Hippocampal formation (tissue), 2 donors: ENCODE measurements at places on chromosomes 1 and 21.

DNA sequence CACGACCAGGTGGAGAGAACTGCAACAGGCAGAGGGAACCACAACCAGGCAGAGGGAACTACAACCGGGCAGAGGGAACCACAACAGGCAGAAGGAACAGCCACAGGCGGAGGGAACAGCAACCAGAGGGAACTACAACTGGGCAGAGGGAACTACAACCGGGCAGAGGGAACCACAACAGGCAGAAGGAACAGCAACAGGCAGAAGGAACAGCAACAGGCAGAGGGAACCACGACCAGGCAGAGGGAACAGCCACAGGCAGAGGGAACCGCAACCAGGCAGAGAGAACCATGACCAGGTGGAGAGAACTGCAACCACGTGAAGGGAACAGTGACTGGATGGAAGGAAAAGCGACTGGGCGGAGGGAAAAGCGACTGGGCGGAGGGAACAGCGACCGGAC lies 47.6 kb upstream of the GPR153 start:
- no peak for DNase-seq

DNA sequence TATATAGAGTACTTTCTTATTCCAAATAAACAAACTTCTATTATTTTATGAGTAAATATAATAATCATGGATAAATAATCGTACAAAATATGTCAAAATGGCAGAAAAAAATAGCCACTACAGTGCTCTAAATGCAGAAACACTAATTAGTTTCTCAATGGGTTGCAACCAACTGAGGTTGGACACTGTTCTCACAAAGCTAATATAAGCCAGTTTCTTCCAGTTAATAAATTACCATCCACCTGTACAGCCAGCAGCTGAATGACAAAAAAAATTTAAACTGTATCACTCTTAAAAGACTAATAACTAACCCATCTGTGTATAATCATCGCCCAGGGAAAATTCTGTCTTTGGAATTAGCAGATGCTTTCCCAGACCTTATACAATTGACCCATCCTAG lies 36.9 kb downstream of the GDAP2 start:
- no peak for DNase-seq

DNA sequence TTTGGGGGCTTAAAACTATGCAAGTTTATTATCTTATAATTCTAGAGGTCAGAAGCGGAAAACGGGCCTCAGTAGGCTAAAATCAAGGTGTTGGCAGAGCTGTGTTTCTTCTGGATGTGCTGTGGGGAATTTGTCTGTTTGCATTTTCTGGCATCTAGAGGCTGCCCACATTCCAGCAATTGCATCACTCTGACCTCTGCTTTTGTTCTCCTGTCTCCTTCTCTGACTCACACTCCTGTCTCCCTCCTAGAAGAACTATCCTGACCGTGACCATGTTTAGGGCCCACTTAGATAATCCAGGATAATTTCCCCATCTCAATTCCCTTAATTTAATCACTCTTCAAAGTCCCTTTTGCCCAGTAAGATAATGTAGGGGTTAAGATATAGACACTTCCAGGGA lies 127.4 kb upstream of the DEPDC1 start:
- no peak for DNase-seq

DNA sequence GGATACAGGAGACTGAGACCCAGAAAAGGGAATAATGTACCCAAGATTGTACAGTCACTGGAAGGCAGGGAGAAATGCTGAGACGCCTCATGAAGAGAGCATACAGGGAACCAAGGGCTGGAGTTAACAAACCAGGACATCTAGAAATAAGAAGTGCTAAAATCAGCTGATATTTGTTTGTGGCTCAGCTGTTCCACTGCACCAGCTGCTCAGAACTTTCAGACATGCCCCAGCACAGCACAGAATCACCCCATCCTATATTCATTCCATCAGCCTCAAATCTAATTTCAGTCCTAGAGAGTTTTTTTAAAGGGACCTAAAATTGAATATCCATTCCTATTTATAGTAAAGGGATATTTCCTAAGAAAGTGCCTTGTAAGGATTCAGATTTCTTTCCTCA lies 60.2 kb downstream of the DAB1 start:
- no peak for DNase-seq

DNA sequence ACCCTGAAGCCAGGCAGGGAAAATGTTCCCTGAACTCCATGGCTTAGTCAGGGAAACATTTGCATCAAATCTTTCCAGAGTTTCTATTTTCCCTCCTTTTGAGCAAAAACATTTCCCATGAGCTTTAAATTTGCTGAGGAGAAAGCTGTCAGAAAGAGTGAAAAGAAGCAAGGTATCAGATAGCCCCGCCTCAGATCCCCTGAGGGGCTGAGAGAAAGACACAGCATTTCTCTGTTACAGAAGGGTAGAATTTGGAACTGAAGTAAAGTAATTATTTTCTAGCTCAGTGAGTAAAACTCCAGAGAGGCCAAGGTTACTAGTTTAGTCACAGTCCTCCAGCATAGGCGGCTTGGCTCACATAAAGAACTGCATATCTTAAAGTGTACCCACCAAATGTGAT lies 10.6 kb downstream of the FMO1 start:
- no peak for DNase-seq

GRCh38 chr1:214662223-214662785 lies 59.3 kb downstream of the CENPF start:
- DNase-seq: no peak

DNA sequence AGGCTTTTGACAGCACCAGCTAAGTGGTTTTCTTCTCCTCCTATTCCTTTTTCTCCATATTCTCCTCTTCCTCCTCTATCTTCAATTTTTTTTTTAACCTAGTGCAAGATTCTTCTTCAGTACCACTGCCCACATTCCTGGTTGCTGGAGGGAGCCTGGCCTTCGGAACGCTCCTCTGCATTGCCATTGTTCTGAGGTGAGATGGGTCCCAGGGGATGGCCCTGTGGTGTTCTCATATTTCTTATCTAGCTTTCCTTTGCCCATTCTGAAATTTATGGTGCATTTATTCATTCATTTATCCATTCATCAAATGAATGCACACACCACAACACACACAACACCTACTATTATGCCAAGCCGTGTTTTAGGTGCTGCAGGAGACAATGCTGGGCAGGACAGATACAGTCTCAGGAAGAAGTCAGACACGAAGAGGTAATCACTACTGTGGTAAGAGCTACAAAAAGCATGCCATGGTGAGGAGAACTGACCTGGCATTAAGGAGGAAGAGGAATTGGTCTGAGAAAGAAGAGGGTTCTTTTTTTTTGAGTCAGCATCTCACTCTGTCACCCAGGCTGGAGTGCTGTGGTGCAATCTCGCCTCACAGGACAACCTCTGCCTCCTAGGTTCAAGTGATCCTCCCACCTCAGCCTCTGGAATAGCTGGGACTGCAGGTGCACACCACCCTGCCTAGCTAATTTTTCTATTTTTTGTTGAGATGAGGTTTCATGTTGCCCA lies 47.5 kb upstream of the TDRD10 start:
- DNase-seq: no peak

DNA sequence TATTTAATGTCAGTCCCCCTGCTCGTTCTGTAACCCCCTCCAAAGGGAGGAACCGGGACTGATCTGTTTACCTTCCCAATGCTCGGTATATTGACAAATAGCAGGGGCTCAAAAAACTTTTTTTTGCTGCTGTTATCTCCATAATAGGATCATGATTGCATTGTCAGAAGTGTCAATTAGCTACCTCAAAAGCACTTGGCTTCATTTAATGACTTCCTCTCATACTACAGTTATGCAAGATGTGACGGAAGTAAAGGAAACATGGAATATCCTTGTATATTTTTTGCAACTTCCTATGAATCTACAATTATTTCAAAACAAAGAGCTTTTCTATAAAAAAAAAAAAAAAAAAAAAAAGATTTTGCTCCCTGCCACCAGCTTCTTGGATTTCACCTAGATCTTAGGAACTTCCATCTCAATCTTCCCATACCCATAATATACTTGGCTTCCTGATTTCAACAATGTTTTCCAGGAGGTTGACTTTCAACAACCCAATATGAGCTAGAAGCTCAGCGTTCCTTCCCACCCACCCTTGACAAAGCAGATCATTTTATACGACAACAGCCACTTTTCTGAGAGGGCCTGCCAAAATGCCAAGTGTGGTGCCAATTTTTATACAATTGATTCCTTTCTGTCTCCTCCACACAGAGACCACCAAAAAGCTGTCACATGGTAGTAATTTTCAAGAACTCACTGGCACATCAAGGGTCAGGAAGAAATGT lies 71.7 kb downstream of the SETD4 start:
- DNase-seq: no peak

GRCh38 chr1:20358761-20359263 lies 68.1 kb downstream of the VWA5B1 start:
- no peak for DNase-seq

GRCh38 chr1:42936309-42937078 lies 22.2 kb downstream of the SLC2A1 start:
- DNase-seq: no peak

GRCh38 chr1:227272428-227272827 lies 45.9 kb downstream of the CDC42BPA start:
- DNase-seq: no peak

DNA sequence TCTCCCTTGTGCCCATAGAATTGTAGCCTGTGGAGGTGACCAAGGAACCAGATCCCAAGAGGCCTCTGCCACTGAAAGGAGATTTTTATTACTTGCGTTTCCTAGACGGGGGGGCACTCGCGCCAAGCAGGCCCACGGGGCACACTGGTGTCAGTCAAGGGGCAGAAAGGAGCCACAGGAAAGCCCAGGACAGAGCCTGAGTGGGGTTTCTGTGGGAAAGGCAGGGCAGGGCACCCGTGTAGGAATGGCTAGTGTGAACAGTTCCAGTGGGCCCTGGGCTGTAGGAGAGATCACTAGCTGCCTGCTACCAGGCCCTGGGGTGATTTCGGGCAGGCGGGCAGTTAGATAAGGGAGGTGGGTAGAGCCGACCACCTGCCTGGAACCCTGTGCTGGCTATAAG lies 70.8 kb downstream of the ADARB1 start:
- no peak for DNase-seq

GRCh38 chr1:168603501-168604110 lies 27.2 kb downstream of the XCL1 start:
- peak; percentile 83 for DNase-seq

DNA sequence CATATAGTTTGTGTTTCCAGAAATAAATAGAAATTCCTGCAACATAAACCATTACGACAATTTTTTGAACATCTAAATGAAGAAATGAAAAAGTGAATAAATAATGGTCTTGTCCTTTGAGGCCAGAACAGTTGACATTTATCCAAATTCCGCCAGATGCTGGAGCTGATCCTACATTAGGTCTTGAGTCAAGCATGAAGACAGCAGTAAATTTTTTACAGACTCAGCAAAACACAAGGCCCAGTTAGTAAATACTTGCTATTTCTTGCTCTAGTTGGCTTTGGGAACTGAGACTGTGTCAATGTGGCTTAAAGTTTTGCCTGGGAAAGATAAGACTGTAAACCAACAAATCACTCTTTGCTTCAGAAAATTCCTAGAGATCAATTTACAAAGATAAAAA lies 540.1 kb upstream of the RGS18 start:
- no peak for DNase-seq

DNA sequence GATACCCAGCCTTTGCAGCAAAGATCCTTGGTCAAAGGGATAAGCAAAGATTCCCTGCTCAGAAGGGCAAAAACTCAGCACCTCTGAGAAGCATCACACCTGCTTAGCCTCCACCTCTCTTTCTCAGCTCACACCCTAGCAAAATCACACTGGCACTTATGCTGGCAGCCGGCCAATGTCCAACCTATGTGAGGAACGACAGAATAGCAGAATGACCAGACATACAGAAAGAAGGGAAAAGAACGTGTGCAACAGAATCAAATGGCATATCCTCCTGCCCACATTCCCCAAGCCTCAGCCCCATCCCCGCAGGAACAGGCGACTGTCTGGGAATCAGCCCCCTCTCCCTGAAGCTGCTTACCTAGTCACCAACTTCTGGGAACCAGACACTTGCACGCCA lies 664 bp upstream of the ADORA3 start:
- DNase-seq: no peak

DNA sequence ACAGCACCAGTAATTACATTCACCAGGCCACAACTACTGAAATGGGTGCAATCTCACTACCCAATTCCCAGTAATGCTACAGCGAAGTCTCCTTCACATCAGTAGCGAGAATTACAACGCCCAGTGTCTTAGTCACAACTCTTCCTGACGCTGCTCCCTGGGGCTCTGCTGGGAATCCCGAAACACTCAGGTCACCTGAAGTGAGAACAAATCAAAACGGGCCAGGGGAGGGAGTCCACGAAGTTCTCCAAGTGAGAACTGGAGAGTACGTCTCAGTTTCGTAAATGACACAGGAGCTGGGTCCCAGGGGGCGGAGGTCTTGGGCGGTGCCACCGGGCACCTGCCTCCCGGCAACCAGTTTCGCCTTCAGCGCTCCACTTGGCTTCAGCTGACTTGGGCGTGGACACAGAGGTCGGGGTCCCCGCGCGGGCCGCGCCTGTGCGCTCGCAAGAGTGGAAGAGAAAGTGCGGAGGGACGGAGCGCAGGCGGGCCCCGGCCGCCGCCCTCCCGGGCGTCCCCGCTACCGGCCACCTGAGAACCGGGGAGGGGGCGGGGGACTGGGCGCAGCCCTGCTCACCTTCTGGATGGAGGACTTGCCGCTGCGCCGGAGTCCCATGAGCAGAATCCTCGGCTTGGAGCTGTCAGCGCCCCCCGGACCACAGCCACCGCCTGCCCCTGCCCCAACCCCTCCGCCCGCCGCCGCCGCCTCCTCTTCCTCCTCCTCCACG lies 575 bp downstream of the RRAGC start:
- no peak for DNase-seq

DNA sequence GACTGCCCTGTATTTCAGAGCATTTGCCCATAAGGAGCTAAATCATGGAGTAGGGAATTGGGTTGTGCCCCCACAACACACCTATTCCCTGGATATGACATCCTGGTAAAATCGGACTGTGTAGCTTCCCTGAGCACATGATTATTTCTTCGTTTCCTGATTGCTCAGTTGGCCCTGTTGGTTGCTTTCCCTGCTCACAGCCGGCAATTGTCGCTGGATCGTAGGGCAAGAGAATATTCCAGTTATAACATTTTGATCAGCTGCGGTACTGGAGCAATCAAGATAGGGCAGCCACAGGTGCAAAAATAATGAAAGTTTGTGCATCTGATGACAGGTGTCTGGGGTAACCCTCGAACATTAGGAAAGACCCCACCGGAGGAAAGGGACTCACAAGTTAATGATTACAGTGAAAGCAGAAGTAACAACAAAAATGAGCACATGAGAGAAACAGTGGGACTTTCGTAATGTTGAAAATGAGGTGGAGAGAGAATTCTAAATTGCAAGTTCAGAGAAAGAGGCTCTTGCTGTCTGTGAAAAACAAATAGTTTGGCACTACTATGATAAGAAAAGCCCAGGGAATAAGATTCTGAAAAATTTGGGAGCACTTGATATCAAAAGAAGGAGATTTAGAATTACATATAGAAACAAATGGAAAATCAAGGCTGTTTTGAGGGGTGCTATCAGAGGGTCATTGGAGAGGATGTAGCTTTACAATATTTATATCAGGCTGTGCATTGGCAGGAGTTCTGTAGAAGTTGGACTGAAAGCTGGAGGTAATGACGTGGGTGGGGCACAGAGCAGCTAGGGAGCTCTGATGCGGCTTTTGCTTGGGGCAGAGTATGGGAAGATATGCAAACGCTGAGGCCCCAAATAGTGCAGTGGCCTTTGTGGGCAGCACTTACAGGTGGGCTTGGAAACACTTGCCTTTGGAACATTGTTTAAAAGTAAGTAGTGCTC lies at the start of gene MAB21L3:
MAB21L3 (plus strand) TSS at position 833 of the 957 bp plus-strand sequence. CDS start 1,217 bp downstream, outside the sequence.
- no peak for DNase-seq
